RPMI7951 (cell line): ENCODE measurements at places on chromosomes 12 and 14. TPM values are rescaled to one million over a fixed set of nuclear protein-coding genes. Genes with fewer than 3 reads are reported as not detected.

GRCh38 chr12:22658214-22658613 is 33.2 kb downstream of the ETNK1 start:
- DNase-seq, result peak; percentile 57

MMP19 gene
- 4.2 and 4.4 TPM in 2 replicates for total RNA-seq

- DNase-seq, result no peak
Measured at GRCh38 chr14:79337761-79338160, 873.5 kb downstream of the DIO2 start.

DNA sequence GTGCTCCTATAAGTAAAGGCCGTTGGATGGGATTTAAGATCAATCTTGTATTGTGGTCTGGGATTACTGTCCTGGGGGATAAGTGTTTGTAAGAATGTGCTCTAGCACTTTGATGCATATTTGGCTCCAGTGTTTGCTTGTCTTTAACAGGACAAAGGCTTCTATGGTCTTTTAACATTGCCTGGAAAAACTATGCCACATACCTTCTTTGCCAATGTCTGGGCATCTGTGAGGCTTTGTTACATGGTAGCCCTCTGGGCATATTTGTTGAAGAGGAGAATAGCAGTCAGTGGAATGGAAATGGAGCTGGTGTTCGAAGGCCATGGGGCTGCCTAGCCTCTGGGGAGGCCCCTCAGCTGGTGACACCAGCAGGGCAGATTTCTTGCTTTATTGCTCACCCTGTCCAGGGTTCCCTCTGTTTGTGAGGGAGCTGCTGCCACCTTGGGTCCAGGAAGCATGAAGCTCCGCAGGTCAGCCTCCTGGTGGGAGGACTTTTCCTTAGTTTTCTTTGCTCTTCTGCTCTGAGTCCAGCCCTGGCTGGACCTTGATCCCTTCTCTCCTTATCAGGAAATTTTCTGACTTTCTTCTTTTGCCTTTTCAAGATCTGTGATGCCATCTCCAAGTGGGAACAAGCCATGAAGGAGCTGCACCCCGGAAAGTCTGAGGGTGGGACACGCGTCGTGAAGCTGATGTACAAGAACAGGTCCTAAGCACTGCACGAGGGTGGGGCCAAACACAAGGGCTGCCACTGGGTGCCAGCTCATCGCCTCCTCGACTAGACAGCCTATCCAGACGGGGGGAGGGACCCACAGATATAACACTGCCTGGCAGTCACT is 19.5 kb downstream of the PIGH start:
- DNase-seq, result no peak

GRCh38 chr14:35257809-35258208 is 34.4 kb upstream of the PSMA6 start:
- peak; percentile 3 for DNase-seq

PLEKHH1 gene
- total RNA-seq, result 2.3 and 2.6 TPM in 2 replicates

C12orf56 gene
- under 0.01 TPM in 1 of 2 replicates, not detected in the other for total RNA-seq

GRCh38 chr14:21014761-21015190 is 10.1 kb downstream of the NDRG2 start:
- peak; percentile 74 for DNase-seq

DLST gene
- 38.2 and 45.3 TPM in 2 replicates for total RNA-seq

KCNC2 gene
- not detected in 2 replicates for total RNA-seq

- no peak for DNase-seq
Measured at GRCh38 chr14:92987148-92987570, 64.2 kb downstream of the CHGA start.

- peak; percentile 93 for DNase-seq
Measured at GRCh38 chr12:52186118-52186840, 5.5 kb downstream of the KRT80 start.

GRCh38 chr12:131642101-131642540 is 68.8 kb upstream of the SFSWAP start:
- no peak for DNase-seq

DNA sequence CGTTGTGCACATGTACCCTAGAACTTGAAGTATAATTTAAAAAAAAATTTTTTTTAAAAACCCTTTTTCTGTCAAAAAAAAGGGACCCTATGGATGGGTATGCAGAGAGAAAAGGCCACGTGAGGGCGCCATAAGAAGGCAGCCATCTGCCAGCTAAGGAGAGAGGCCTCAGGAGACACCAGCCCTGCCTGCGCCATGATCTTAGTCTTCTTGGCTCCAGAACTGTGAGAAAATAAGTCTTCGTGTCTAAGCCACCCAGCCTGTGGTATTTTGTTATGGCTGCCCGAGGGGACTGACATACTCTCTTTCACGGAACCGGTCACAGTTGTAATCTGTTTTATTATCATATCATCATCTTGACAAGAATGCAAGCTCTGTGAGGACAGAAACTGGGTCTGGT is 174.8 kb downstream of the EFCAB11 start:
- DNase-seq, result peak; percentile 3

DNA sequence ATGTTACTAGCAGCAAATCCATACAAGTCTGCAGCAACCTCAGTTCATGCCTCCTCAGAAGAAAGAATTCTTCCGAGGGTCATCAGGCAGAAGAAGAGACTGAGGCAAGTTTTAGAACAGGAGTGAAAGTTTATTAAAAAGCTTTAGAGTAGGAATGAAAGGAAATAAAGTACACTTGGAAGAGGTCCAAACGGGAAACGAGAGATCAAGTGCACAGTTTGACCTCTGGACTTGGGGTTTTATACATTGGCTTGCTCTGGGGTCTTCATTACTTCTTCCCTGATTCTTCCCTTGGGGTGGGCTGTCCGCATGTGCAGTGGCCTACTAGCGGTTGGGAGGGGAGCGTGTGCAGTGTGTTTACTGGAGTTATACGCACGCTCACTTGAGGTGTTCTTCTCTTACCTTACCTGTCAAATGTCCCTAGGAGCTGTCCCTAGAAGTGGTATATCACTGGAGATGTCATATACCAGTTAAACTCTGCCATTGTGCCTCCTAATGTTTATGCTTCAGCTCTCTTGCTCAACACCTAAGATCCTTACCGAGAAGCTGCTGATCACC is 372.8 kb upstream of the KITLG start:
- DNase-seq, result no peak

GRCh38 chr12:59453475-59453874 is 142.4 kb upstream of the SLC16A7 start:
- DNase-seq, result no peak

GRCh38 chr12:8157484-8158198 is 826 bp downstream of the ZNF705A start:
- no peak for DNase-seq

SSPN gene
- 13.2 and 14.0 TPM in 2 replicates for total RNA-seq
